ENCODE measurements at places on chromosomes 16 and 17.

DNA sequence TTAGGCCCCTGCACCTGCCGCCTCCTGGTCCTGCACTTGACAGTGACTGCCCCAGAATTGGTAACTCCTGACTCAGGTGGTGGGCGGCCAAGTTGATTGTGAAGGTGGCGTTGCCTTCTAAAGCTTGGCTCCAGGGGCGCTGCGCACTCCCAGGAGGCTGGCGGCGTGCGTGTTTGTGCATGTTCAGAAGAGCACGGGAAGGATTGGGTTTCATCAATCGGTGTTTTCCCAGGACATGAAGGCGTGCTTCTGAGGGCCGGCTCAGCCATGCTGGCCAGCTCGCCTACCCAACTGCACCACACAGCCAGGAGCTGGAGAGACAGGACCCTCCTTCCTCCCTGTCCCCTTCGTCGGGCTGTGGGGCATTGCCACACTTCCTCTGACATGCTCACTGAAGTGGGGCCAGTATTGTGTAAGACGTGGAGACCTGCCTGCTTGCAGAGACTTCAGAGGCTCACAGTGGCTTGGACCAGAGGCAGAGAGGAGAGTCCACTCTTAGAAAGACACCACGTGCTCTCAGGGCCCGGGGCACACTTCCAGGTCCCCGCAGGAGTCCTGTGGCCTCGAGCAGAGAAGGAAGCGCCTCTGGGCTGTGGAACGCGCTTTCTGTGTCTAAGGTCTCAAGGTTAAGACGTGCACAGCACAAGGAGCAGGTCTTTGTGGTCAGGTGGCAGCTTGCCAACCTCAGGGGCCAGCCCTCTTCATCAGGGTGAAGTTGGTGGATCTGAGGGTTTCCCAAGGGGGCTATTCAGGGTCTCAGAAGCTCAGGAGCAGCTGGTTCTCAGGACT lies 2.8 kb downstream of the RAB40C start:
- no peak for DNase-seq

- DNase-seq, result no peak
Measured at GRCh38 chr17:79188048-79188447, 113.4 kb downstream of the ENGASE start.

DNA sequence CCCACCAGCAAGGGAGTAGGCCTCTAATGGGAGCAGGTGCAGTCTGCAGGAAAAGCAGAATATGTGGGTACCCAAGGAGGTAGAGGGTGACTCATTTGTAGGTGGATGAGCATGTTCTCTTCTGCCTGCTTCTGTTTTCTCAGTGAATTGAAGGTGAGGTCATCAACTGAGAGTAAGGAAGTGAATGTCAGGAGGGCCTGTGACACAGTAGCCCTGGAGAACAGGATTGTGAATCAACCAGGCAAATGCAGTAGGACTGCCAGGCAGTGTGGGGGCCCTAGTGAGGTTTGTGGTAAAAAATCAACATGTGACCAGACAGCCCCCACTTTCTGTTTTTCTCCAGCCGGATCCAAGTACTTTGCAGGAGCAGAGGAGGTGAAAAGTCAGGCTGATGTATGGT lies 150.5 kb upstream of the SOX9 start:
- DNase-seq, result no peak

- DNase-seq, result no peak
Measured at GRCh38 chr16:78489072-78489471, 389.6 kb downstream of the WWOX start.

DNA sequence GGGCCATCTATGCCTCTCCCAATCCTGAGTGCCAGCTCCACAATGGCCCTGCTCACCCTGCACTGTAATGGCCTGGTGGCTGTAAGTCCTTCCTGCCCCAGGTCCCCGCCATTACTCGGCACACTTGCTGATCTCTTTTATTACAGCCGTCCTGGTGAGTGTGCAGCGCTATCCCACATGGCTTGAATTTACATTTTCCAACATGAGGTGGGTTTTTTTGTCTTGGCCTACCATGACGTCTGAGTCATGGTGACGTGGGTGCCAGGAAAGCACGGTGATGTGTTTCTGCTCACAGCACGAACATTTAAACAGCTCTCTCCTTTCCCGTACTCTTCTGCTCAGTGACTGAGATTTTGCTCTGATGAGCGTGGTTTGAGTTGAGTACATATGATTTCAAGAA lies 55.2 kb upstream of the FOXF1 start:
- DNase-seq, result no peak

DNA sequence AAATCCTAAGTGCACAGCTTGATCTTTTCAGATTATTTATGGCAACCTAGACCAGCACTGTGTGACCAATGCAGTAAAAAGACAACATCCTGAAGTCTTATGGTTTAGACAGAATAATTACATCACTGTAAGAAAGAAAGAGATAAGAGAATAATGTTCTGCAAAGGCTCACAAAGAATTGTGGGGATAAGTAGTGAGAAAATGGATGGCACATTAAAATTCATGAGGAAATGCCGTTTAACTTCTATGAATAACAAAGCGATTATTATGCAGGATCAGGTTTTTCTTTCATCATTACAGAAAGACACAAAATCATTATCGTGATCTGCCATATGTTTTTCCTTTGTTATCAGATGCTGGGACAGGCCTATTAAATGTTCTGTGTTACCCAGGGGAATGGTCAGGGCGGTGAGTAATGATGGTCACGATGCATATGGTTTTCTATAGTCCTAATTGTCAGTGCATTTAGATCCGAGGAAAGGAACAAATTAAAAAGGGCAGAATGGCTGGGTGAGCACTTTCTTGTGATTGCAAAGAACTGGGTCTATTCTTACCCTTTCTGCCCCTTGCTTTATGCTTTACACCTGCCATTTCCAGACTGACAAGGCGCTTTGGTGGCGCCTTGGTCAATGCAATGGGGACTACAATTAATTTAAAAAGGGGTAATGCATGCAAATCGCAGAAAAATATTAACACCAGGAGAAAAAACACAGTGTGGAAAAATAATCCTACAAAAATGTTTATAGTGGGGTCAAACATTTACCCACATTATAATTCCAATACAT lies 18.1 kb upstream of the DHX40 start:
- no peak for DNase-seq

DNA sequence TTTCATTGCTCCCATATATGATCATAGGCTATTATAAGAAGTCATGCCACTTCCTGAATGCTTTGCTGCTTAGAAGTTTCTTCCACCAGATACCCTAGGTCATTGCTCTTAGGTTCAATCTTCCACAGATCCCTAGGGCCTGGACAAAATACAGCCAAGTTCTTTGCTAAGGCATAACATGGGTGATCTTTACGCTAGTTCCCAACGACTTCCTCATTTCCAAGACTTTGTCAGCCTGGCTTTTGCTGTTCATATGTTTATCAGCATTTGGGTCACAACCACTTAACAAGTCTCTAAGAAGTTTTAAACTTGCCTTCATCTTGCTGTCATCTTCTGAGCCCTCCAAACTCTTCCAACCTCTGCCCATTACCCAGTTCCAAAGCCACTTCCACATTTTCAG lies 20.1 kb upstream of the DLX3 start:
- no peak for DNase-seq

DNA sequence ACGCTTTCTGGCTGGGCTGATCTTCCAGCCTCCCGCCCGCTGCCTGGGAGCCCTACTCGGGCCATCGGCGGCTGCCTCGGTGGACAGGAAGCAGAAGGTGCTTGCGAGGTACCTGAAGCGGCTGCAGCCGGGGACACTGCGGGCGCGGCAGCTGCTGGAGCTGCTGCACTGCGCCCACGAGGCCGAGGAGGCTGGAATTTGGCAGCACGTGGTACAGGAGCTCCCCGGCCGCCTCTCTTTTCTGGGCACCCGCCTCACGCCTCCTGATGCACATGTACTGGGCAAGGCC lies 30.7 kb downstream of the CIITA start:
- no peak for DNase-seq

GRCh38 chr17:77555121-77555591 lies 403.3 kb upstream of the TNRC6C start:
- DNase-seq, result no peak

GRCh38 chr17:78993241-78993956 lies 13.7 kb upstream of the LGALS3BP start:
- peak; percentile 34 for DNase-seq

DNA sequence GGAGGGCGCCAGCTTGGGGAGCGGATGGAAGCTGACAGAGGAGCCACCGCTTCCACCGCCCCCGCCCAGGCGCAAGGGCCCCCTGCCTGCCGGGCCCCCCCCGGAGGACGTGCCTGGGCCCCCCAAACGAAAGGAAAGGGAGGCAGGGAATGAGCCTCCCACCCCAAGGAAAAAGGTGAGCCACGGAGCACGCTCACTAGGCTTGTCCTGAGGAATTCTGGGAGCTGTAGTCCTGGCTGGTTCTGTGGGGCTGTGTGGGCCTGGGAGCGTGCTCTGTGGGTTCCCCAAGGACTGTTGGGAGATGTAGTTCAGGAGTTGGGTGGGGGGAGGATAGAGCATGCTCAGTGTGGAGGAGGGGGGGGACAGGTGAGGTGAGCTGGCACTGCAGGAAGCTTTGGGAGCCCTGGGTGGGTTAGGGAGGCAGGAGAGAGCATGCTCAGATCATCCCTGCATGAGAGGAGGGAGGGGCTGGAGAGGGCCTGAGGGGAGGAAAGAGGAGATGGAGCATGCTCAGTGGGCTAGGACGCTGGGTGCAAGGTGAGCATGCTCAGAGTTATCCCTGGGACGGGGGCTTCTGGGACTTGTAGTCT lies 4.5 kb downstream of the FBXL19 start:
- no peak for DNase-seq

GRCh38 chr16:31707743-31708335 lies 165.8 kb upstream of the ZNF267 start:
- no peak for DNase-seq

DNA sequence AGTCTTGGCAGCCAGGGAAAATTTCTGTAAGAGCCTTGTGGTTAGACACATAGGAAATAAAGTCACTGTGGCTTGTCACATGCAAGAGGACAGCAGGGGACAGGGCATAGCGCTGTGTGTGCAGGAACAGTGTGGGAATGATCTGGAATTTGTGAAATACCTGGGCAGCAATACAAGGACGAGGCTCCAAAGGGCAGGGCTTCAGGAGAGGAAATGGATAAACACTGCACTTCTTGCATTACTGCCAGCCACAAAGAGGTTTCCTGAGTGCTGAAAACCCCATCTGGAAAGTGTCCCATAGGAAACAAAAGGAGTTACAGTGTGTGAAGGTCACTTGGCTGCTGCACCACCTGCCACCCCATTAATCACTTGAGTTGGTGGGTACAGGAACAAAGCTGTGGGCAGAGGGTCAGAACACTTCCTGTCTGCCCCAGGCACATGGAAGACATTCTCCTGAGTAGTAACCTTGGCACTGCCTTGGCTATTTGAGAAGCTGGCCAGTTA lies 12.1 kb upstream of the HP start:
- no peak for DNase-seq

DNA sequence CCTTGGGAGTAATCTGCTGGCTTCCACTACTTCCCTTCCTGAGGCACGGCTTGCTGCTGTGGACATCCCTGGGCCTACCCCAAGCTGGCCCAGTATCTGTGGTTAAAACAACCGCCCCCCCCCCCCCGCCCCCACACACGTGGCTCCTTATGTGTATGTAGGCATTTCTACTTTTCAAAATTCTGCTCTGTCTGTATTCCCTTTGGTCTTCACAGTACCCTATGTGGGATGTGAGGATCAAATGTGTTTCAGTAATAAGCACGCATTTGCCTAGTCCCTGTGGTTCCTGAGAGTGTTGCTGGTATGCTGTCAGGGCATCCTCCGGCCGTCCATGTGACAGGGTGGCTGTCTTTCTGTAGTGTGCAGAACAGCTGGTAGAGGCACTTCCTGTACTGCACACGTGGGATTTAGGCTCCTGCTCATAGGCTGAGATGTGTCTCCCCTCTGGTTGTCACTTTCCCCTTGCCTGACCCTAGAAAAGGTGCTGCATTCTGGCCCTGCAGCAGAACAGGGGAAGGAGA lies 2.2 kb downstream of the NT5M start:
- DNase-seq, result peak; percentile 22

DNA sequence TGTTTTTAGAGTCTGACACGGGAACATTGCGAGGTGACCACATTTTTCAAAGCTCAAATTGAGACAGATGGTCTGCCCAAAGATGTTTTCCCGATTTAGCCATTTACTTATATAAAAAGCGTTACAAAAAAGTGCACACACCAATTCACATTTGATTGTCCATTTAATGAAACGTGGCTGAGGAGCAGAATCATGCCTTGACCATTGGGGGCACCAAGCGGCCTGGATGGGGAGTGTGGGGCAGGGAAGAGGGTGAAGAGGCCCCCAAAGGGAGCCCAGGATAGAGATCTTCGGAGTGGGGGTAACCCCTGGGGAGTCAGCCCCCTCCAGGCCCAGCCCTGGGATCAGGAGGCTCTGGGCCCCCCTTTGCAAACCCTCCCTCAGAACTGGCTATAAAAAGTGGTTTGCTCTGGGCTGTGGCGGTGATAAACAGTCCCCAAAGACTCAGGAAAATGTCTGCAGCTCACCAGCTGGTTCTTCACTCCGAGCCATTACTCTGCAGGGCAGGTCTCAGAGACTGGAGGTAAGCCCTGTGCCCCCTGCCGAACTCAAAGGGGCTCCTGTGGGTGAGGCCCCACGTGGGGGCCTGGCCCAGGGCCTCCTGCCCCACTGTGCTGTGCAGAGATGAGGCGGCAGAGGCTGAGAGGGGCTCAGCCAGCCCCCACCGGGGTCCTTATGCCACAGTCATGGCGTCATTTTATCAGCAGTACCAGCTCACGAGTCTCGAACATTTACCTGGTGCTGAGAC lies 105.9 kb upstream of the SEC14L1 start:
- no peak for DNase-seq

GRCh38 chr16:86578611-86579267 lies 390 bp downstream of the FOXL1 start:
- DNase-seq, result no peak

GRCh38 chr16:50839920-50840729 lies 98.2 kb downstream of the CYLD start:
- no peak for DNase-seq

- no peak for DNase-seq
Measured at GRCh38 chr17:18285296-18285695, 24.8 kb downstream of the MIEF2 start.

DNA sequence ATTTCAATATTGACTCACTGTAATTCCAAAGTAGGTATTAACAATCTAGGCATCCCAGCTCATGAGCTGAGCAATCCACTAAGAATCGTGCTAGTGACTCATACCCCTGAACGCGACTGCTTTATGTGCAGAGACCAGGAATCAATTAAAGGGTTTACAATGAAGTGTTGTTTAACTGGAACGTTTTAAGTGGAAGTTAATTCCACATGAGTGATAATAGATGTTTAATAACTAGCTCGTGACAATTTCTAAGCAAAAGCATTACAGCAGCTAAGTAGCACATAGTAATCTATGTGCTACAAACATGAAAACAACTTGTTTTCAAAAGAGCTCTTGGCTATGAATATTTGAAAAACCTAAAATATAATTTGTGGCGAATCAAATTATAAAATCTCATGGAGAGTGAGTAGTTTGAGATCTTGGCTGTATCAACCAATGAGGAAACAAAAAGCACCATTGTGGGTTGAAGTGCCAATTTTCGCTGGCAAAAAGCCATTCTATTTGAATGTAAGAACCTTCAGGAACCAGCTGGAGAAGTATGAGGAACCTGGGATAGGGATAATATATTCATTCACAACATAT lies 9.4 kb downstream of the GJC1 start:
- DNase-seq, result no peak

Data from stimulated activated CD4-positive, alpha-beta T cell treated with anti-CD3 and anti-CD28 coated beads, Interleukin-12 subunit alpha, Interleukin-12 subunit beta, amount 100 ng/mL, for 24 hours (primary cell).